Activated naive CD4-positive, alpha-beta T cell treated with anti-CD3 and anti-CD28 coated beads, Interleukin-2, amount 50 U/mL, for 72 hours (primary cell): ENCODE measurements at places on chromosomes 1 and 21. TPM values are rescaled to one million over a fixed set of nuclear protein-coding genes. Genes with fewer than 3 reads are reported as not detected.

Gene AADACL4
- not detected for total RNA-seq

Gene C1orf226
- 0.14 TPM for total RNA-seq

Gene SYNC
- total RNA-seq: not detected

Gene RGS18
- total RNA-seq: not detected

GRCh38 chr1:92655197-92655801, 129.6 kb downstream of the EVI5 start:
- DNase-seq: no peak

DNA sequence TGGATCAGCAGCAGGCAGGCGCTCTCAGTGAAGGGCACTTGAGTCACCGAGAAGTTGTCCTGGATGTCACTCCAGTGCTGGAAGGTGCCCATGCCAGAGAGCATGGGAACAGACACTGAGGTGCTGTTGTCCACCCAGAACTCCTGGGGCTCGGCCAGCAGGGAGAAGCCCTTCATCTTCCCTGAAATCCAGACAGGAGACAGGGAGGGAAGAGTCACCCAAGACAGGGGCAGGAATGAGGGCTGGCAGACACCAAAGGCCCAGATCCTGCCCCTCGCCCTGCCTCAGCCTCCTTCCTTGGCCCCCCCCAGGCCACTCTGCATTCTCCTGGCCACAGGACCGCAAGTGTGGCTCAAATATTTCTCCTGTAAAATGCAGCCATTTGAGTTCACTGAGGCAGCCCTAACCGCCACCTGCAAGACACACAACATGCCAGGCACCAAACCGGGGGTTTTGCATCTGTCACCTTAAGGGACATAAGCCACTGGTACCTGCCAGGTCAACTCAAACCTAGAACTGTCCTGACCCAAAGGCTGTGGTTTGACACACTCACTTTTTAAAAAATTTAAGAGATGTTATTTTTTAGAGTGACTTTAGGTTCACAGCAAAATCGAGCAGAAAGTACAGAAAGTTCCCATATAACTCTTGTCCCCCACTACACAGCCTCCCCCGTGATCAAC, 7.8 kb downstream of the AGT start:
- DNase-seq: no peak
